ENCODE measurements at places on chromosomes 5 and 9.
A peak's percentile ranks its signal among the peaks of the same experiment; 100 is the strongest.

DNA sequence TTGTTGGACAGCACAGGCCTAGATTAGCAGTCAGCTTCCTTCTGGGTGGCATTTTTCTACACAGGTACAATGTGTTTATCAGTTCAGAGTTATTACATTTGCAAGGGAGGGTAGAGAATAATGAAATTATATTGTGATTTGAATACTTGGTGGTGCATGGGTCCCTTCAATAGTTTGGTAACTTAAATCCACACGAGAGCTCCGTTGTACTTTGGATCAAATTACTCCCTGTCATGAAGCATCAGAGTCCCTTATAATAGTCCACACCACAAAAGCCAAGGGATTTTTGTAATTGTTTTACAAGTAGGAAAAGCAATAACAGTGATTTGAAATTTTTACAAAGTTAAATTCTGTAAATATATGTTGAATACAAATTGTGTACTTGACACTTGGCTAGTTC lies 552.4 kb downstream of the PDE4D start:
- DNase-seq: no peak

DNA sequence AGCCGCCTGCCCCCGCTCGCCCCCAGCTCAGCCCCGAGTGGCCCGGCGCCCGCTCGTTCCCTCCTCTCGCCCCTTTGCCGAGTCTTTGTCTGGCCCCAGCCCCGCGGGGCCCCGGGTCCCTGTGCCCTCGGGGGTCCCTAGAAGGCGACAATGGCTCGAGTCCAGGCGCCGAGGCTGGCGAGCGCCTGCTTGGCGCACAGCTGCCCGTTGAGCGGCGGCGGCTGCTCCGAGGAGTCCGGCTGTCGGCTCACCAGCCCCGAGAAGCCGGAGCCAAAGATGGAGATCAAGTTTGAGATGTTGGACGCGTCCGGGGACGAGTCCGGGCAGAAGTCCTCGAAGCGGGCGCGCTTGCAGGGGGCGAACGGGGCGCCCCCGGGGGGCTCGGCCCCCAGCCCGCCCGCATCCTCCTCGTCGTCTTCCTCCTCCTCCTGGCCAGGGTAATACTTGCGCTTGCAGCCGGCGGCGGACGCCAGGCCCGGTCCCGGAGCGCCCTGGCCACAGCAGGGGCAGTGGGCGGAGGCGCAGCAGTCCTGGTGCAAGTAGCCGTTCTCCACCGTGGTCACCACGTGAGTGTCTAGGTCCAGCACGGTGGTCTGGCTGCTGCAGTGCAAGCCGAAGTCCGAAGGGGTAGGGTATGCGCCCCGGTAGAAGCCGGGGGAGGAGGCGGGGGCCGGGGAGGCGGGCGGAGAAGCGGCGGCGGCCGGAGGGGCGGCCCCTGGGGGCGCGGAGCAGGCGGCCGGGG lies 1.2 kb downstream of the IER5L start:
- peak; percentile 28 for DNase-seq

- no peak for DNase-seq
These were observed 15.8 kb downstream of the RICTOR start for GRCh38 chr5:39058178-39058921.

DNA sequence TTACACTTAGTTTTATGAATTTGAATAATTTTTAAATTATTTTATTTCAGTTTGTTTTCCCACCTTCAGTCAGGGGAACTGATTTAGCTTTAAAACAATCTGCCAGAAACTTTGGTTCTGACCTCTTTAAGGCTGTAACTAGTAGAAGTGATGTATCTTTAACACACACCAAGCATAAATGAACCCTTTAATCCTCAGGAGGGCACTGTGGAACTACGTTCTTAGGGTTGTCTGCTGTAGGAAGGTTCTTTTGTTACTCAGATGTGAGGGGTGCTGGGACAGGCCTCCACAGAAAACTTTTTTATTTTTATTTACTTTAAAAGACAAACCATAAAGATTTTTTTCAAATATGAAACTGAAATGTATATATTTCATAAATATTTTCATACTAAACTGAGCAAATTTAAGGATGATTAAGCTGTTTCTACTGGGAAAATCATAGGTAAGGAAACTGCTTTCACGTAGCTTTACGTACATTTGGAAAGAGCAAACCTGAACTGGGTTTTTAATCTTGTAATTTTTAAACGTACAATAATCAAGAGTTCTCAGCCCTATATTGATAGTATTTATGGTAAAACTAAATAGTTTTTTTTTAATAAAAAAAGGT lies 5.3 kb downstream of the KLF4 start:
- DNase-seq: no peak

DNA sequence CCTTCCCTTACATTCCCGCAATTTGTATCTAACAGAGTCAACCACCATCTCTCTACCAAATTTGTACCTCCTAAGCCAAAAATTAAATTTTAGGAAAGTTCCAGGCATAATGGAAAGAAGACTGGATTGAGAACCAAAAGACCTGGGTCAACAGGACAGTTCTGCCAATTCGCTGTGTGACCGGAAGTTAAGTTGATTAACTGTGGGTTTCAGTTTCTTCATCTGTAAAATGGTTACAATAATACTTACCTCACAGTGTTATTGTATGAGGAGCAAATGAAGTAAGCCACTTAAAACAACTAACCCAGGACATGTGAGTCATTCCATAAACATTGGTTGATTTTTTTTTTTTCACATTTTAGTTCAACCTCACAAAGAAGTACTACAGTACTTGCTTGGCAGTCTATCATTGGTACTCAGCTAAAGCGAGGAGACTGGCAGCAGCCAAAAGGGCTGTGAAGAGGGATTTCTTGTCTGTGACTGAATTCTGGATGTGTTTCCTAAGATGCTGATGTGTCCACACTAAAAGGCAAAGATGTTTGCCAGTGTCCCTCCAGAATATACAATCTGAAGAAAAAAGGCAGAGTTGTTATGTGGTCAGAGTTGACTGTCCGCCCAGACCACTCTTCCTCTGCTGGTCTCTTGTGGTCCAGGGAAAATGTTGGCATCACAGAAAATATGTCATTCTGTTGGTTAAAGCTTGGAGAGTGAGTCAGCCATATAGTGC lies 198.6 kb downstream of the TLE1 start:
- no peak for DNase-seq

- peak; percentile 36 for DNase-seq
These were observed 63.5 kb downstream of the DUSP1 start for GRCh38 chr5:172707285-172708182.

DNA sequence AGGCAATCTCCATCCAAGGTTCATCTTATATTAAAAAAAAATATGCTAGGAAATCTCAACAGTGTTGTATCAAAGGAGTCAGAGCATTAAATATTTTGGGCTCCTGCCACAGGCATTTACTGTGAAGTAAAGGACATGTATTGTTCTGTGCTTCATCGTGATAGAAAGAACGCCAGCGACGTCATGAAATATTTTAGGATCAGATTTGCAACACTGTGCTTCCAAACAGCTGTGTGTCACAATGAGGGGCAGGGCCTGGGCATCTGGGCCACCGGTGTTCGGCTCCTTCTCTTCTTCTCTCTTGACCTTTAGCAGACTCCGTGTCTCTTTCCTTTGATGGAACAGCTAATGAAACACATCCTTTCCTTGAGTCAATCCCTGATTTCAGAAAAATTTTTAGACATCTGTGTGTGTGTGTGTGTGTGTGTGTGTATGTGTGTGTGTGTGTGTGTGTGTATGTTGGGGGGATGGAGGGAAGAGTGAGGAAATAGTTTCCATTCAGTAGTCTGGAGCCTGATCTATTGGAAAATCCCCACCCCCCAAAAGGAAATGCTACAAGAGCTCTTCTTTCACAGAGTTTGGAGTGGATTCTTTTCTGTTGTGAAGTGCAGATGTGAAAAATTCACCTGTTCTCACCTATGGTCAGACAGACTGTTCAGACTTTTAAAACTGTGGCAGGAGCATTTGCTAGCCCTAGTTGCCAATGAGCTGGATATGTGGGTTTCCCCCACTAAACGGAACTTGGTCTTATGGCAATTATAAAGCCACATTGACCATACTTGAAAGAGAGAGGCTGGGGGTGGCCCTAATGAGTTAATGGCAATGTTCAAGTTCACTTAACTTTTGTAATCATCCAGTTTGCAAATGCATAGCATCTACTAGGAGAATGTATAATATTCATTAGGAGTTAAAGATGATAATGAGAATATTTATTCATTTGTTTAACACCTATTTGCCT lies 18.1 kb upstream of the TNC start:
- DNase-seq: no peak

GRCh38 chr9:74498621-74499095 lies 1.5 kb downstream of the RORB start:
- DNase-seq: no peak

DNA sequence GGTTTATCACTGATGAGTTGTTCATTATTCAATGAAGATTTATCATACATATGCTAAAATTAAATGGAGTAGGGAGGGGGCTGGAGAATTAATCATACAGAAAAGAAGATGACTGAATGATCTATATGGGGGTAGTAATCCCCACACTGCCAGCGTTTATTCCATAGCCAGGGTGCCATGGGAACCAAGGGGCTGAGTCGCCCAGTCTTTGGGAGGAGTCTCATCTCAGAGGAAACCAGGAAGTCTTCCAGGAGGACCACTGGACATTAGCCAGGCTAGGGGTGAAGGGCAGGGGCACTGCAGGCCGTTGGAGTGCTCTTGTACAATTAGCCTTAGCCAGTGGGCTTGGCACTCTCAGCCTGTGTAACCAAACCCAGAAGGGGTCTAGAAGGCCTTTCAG lies 226.5 kb downstream of the ARL15 start:
- DNase-seq: no peak

DNA sequence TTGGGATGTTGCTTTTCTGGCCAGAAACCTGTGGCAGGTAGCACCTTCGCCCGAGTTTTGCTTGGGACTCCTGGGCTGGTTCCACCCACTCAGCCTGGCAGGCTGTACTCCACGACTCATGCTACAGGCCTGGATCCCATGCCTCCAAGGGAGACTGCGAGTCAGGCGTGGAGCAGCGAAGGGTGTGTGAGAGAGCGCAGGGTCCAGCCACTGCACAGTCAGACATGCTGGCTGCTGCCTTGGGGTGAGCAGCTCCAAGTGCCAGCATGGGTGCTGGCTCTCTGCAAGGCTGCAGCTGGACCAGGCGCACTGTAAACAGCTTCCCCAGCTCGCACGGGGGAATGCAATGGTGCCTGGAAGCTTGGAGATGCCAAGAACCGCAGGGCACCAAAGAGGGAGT lies 249.6 kb upstream of the EDIL3 start:
- DNase-seq: no peak

DNA sequence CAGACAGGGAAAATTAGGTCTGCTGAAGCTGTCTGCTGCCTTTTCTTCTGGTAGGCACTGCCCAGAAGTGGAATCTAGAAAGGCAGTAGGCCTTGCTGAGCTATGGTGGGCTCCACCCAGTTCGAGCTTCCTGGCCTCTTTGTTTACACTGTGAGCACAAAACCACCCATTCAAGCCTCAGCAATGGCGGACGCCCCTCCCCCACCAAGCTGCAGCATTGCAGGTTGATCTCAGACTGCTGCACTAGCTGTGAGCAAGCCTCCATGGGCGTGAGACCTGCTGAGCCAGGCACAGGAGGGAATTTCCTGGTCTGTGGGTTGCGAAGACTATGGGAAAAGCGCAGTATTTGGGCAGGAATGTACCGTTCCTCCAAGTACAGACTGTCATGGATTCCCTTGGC lies 18.5 kb downstream of the AGTPBP1 start:
- DNase-seq: peak; percentile 56

DNA sequence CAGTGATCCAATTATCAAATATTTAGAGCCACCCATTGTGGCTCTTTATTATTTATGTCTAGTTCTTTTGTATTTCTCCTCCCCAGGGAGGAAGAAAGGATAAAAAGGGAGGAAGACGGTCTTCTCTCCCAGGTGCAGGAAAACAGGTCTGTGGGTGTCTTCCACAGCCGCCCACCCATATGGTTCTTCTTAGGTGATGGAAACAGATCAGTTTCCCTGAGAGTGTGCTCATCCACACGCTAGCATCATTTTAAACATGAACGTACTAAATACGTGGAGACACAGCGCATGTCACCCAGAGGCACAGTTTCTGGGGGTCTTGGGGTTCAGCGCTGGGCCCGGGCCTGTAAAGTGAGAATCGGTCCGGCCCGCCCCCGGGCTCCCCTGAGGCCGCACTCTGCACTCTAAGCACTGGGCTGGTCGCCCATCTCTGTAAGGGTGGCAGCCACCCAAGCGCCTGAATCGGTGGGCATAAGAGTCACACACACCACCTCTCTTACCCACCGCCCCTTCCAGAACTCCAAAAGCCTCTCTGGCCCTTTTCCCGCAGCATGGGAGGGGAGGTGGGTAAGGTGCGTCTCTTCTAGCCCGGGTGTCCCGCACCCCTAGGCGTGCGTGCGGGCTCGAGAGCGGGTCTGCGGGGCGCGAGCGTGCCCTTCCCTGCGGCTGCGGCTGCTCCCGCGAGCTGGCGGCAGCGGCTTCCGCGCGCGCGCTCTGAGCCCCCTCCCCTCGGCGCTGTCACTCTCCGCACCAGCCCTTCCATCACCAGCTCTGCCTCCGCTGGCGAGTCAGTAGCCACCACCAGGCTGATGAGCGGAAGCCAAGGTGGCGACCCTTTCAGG lies 1.3 kb downstream of the PTCH1 start:
- peak; percentile 56 for DNase-seq

DNA sequence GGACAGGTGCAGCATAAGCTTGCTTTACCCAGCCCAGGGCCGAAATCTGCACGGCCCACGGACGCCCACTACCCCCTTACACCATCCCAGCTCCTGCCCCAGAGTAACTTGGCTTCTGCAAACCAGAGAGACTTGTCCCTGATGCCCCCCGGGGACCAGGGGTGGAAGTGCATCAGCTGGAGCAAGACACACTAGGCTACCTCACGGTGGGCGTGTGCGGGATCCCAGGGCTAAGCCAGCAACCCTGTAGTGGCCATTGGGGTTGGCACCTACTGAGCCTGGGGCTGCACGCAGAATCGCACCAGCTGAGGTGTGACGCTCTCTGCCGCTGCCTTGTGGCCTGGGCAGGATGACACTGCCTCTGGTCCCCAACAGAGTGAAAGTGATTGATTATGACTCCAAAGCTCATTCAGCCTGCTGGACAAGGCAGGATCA lies 6.1 kb upstream of the ZNF79 start:
- DNase-seq: peak; percentile 62

DNA sequence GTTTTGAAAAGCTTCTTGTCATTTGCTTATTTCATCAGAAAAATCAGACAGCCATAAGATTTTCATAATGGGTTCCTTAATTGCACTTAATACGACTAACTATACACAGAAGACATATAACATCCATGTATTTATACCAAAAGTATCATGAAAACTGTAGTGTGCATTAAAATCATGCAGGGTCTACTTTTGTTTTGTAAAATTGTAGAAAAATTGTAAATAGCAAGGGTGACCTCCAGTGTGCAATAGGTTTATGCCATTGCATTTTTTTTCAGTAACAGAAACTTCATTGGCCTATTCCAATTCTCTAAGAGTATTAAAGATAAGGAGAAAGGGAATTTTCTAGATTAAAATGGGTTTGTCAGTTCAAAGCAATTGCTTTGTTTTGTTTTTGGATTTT lies 307.6 kb downstream of the KIAA0825 start:
- no peak for DNase-seq

GRCh38 chr5:109837231-109837861 lies 147.6 kb downstream of the MAN2A1 start:
- no peak for DNase-seq

Measured in activated CD4-positive, alpha-beta memory T cell treated with anti-CD3 and anti-CD28 coated beads for 36 hours (primary cell).